ENCODE measurements at places on chromosomes 2 and 18. TPM values are rescaled to one million over a fixed set of nuclear protein-coding genes. Genes with fewer than 3 reads are reported as not detected.

FZD7 gene
- 10.2 TPM for total RNA-seq

DNA sequence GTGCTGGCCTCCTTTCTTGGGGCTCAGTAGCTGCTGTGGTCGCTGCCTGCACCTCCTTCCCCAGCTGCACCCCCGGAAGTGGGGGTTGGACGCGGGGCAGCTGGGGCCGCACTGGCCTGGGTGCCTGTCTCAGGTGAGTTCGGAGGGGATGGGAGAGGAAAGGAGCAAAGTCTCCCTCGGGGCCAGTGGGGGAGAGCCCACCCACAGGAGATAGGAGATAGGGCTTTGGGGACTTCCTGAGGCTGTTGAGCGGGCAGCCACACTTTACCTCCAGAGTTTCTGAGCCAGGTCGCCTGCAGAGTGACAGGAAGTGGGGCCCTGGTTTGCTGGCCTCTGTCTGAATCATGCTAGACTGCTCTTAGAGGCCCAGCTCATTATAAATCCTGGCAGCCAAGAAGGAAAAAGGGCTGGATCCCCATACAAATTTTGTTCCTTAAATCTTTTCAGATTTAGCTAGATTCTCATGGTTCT, 8.1 kb downstream of the MBP start:
- peaks cover 66% of the 10 kb centered on the region for H3K4me1 ChIP-seq
- peak overlapping the region; percentile 91 for H3K27ac ChIP-seq
- no peaks in the 10 kb centered on the region for H3K27me3 ChIP-seq

GRCh38 chr2:241950413-241951315, 81.1 kb downstream of the RTP5 start:
- H3K27ac ChIP-seq, result no peak overlapping the region
- peaks cover 17% of the 10 kb centered on the region for H3K4me1 ChIP-seq
- peak overlapping the region; percentile 22 for H3K4me3 ChIP-seq
- no peaks in the 10 kb centered on the region for H3K36me3 ChIP-seq

DNA sequence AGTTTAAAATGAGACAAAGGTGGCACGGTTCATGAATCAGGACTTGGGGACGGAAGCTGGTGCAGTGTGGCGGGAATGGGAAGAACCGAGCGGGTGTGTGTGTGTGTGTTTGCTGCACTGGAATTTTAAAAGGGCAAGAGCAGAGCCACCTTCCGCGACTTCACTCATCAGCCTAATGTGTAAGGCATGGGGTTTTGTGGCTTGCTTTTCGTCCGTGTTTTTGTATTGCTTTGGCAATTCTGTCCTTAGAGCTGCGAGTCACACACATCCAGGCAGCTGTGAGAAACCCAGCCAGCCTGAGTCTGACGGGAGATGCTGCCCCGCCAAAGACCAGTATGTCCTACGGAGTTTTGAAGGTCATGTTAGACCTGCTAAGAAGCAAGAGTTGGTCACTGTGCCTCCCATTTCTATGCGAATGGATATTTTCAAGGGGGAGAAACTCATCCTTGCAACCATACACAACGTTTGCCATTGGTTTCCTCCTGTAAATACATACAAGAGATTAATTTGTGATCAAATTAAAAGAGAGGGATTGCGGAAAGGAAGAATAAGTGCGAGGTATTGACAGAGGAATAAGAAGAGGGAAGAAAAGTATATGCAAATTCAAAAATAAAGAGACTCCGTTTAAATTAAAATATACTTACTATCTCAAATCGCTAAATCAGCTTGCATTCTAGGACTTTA, 665 bp upstream of the CACNB4 start:
- DNase-seq, result no peak
- no peaks in the 10 kb centered on the region for H3K4me1 ChIP-seq
- H3K4me3 ChIP-seq, result no peak overlapping the region

DNA sequence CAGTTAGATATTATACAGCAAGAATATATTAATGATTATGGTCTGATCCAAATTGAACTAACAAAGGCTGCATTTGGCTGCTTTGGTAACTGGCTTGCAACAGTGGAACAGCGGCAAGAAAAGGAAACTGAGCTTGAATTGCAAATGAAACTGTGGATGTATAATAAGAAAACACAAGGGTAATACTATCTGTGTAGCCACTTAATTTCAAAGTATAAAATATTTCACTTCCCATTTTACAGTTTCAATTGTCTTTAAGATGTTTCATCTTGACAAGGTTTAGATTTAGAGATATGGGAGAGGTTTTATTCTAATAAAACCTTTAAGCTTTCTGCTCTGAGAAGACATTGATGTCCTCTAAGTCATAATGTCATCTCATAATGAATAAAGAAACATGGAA, 23.8 kb downstream of the WDR75 start:
- 0 out of 2 replicates have a peak overlapping the region, but pooled peaks have one; percentile 10 for H3K4me3 ChIP-seq
- peaks cover 35% of the 10 kb centered on the region for H3K4me1 ChIP-seq
- peak overlapping the region; percentile 71 for H3K27ac ChIP-seq
- no peak for DNase-seq
- H3K36me3 ChIP-seq, result peaks cover 84% of the 10 kb centered on the region
- H3K27me3 ChIP-seq, result no peaks in the 10 kb centered on the region

Data from Karpas-422 (cell line).